ENCODE measurements at places on chromosomes 7 and 10.

DNA sequence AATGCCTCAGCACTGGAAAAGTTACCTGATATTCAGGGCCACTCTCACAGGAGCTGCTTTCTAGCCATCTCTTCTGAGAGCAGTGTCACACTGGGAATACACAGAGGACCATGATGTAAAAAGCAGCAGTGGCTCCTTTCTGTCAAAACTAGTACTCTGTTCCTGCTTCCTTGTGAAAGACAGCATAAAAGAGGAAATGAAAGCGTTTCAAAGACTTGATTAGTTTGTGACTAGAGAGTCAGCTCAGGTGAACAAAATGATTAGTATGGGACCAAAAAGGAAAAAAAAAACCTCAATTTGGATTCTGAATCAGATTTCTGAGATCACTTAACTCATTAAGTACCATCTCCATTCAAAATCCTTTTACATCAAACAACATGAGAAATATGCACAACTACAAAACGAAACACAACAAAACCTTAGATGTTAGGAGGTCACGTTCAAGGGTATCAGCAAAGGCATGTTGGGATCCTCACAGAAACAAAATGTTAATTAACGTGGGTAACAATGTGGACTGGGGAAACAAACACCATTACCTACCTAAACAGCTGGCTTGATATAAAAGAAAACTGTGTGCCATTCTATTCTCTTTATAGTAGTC is 103.7 kb downstream of the MACC1 start:
- DNase-seq: no peak

GRCh38 chr10:11687779-11688447 is 54.3 kb upstream of the ECHDC3 start:
- no peak for DNase-seq

DNA sequence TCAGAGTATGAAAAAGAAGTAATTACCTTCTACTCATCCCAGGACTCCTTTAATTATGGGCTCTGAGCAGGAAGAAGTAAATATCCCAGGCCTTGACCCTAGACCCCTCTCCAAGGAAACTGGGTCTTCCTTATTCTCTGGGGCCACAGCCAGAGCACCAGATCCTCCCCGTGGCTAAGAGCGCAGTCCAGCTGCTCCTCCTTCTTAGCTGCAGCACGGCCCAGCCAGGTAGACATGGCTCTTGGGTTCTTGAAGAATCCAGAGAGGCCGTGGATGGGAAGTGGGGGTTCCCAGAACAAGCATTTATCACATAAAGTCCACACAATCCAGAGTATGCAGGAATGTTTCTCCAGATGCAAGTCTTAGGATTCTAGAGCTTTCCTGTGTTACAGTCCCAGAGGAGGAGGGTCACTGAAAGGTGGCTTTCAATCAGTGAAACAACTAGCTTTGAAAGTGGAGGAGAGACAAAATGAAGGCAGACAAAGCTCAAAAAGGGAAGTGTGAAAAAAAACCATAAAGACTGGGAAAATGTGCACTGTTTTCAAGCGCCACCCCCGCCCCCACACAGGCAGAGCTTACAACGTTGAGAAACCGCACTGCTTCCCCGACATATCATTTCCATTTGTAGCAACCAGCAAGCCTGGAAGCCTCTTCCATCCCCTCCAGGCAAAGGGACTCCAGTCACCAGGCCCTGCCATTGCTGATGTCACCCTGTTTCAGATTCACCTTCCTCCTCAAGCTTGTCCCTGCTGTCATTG is 396.5 kb upstream of the MKI67 start:
- DNase-seq: no peak

DNA sequence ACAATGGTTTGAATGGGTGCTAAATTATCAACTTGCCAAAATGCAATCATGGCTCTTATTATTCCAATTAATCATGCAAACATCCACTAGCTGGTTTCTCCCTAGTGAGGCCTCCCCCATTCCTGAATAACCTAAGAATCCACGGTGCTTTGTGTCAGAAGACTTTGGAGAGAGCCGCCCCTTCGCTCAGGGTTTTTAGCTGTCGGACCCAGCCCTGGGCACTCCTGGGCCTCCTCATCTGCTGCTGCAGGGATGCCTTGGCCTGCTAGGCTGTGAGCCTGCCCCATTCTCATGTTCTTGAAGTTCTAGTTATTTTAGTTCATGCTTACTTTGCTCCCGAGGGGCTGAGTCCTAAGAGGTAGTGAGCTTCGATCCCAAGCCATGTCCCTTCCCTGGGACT is 34.1 kb upstream of the SFRP5 start:
- no peak for DNase-seq

GRCh38 chr7:47226696-47227095 is 355.2 kb downstream of the TNS3 start:
- DNase-seq: no peak

DNA sequence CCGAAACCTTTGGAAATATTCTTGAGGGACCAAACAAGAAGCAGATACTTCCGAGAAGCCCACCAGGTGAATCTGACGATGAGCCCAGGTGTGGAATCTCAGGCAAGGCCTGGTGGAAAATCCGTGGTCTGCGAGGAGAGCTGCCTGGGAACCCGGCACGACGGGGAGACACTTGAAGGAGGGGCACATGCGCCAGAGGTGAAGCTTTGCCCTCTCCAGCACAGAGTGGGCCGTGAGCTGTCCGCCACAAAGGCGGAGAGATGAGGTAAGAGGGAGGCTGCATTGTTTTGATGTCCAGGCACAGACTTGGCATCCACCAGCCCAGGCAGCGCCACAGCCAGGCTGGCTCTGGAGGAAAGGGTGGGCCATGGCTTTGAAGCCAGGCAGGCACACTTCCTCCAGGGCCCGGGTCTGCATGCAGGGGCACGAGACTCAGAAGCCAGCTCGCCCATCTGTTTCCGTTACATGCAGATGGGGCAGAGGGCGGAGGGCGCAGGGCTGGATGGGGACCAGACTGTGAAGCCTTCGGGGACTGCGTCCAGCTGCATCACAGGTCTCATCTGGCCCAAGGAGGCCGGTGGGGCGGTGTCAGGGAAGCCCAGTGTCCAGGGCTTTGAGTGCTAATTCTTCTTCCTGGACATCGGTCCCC is 45.4 kb downstream of the CALML3 start:
- no peak for DNase-seq

GRCh38 chr7:155377071-155377837 is 79.6 kb downstream of the INSIG1 start:
- DNase-seq: no peak

GRCh38 chr7:127409629-127410028 is 17.1 kb upstream of the ZNF800 start:
- DNase-seq: peak; percentile 9

GRCh38 chr10:110944792-110945396 is 25.5 kb downstream of the SHOC2 start:
- DNase-seq: peak; percentile 57

DNA sequence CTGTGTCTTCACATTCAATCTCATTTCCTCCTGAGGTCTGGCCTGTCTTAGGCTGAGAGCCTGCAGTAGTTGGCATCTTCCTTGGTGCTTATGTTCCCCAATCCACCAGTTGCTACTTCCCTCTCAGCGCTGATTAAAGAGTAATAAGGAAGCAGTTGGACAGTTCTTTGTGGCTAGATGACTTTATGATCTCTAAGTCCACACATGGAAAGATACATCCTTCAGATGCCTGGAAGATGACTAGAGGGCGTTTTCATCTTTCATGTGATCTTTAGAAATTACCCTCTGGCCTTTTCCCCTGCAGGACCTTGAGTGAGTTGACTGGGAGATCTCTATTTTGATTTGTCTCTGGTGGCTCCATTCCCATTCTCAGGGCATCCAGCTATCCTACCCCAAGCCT is 204.5 kb downstream of the GRM3 start:
- DNase-seq: no peak

DNA sequence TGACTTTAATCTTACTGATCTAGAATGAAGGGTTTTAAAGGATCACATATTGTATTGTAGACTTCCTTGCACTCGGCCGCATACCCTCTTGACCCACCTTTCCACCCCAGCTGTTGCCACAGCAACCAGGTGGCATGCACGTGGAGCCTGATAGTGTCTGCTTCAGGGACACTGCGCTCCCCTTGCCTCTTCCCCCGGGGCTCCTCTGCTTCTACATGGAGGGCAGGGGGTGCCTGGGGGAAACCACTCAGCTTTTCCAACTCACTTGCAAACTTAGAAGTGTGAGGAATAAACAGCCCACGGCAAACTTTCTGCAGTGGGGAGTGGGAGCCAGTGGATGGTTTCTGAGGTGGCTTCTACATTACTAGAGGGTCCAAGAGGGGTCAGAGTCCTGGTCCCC is 458.6 kb downstream of the PLXNA4 start:
- DNase-seq: no peak

DNA sequence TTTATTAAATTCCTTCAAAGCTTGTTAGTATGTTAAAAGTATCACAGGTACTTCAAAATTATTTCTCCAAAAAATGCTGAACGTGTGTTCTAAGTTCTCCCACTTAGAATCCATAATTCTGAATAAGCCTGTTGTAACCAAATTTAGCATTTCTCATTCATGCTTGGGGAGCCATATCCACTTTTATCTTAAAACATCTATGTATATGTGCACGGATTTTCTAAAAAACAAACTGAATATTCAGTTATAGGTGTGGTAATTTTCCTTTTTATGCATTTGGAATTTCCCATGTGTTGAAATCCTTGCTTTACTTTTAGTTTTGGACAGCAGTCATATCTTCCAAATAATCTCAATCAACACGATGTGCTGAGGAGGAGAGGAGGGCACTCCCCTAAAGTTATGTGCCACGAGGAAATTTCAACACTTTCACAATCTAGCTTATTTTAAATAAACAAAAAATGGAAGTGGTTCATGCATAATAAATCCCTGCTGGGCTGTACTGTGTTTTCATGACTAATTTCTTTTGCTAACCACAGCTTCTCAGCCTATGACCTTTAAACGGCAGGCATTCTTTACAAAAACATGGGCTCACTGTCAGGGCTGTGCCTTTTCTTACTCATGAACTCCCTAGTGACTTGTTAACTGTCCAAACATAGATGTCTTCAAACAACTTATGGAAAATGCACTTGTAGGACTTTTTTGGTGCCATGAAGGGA is 380.3 kb upstream of the SEMA3C start:
- DNase-seq: peak; percentile 96

- peak; percentile 20 for DNase-seq
These were observed 143.1 kb upstream of the LRRTM3 start for GRCh38 chr10:66782776-66783175.

DNA sequence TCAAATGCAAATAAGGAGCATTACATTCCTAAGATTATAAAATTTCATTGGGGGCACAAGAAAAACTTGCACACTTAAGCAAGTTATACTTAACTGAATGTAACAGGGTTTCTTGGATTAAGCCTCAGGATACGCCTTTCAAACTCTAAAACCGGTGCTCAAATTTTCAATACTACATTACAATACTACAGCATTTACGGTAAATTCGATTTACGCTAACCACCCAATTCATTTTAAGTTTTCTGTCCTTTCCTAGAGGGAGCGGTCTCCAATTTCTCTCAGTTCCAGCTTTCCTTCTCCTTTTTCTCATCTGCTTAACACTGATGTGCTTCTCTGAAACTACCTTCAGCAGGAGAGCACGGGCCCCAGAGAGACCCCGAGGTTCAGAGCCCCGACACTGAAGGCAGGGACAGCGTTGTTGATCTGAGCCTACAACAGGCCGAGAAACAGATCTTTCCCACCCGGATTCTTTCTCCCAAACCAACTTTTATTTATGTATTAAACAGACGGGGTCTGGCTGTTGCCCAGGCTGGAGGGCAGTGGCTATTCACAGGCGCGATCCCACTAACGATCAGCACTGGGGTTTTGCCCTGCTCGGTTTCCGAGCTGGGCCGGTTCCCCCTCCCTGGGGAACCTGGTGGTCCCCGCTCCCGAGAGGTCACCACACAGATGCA is 798 bp downstream of the ZNF425 start:
- no peak for DNase-seq

DNA sequence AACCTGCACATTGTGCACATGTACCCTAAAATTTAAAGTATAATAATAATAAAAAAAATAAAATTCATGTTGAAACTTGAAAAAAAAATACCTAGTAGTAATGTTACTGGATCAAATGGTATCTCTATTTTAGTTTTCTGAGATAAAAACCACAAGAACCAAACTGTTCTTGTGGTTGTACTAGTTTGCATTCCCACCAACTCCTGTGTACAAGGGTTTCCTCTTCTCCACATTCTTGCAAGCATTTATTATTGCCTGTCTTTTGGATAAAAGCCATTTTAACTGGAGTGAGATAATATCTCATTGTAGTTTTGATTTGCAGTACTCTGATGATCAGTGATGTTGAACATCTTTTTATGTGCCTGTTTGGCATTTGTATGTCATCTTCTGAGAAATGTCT is 177.7 kb downstream of the KIF20B start:
- no peak for DNase-seq

DNA sequence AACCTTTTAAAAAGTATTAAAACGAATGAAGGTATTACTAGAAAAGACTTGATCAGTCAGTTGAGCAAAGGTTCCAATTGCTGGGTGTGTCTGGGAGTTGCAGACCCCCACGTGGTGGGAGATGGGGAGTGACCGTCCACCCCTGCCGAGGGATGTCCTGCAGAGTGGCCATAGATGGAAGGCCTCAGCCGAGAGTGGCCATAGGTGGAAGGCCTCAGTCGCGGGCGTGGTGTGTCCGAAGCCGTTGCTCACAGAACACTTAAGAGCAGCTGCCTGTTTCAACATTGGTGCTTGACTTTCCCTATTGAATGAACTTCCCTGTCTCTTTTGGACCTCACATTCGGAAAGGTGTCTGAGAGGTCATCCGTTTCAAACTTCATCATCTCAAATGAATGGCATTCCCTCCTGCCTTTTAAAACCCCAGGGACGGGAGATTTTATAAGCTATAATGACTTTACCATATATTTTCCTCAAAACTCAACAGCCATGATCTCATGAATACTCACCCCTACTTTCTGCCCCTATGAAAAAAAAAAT is 69.4 kb downstream of the CAMK1D start:
- no peak for DNase-seq

DNA sequence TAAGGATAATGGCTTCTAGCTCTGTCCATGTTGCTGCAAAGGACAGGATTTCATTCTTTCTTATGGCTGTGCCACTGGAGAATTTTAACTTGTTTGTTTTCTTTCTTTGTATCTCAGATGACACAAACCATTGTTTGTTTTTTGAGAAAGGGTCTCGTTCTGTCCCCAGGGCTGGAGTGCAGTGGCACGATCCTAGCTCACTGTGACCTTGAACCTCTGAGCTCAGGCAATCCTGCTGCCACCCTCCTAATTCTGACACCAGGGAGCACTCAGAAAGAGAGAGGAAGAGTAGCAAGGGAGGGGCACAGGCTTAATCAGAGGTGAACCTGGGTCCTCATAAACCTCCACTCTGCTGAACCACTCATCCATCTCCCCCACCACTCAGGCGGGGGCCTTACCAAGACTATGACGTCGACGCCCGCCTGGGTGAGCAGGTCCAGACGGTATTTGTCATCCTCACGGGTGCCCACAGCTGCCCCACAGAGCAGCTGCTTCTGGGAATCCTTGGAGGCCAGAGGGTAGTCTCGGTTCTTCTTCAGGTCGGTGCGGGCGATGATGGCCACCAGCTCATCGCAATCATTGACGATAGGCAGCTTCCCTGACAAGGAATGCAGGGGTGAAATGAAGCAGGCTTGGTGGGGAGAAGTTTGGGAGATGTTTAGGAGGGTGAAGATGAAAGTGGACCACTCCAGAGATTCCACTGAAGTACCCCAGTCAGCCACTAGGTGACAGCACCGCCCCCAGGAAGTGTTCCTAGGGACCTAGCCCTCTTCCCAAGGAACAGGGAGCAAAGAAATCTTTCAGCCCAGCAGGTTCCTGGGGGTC is 11.6 kb downstream of the IMPDH1 start:
- peak; percentile 45 for DNase-seq
